ENCODE measurements at places on chromosomes 11 and 22.

- no peak for DNase-seq
Measured at GRCh38 chr11:10913075-10913474, 55.2 kb upstream of the ZBED5 start.

GRCh38 chr11:117970400-117971024, 15.7 kb upstream of the IL10RA start:
- no peak for DNase-seq

DNA sequence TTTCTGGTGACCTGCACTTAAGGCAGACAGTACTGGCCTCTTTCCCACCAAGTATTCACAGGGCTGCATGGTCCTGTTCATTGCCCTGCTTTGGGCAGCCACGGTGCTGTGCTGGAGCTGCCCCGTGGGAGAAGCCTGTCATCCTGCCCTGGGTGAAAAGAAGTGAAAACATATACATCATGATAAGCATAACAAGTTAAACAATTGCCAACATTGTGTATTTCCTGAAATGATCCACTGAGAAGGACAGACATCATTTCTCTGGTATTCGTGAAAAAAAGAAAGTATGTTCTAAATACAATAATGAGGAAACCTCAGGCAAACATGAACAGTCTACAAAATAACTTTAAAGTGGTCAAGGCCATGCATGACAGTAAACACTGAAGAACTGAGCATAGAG, 393.1 kb downstream of the TMEM135 start:
- DNase-seq = no peak

- no peak for DNase-seq
Measured at GRCh38 chr11:29005401-29005980, 897.3 kb downstream of the METTL15 start.

GRCh38 chr11:105829084-105829483, 193.0 kb downstream of the MSANTD4 start:
- DNase-seq = peak; percentile 3

GRCh38 chr11:43930868-43931716, 11.3 kb upstream of the C11orf96 start:
- DNase-seq = no peak

GRCh38 chr11:101498891-101499290, 84.9 kb downstream of the TRPC6 start:
- peak; percentile 50 for DNase-seq

GRCh38 chr11:86749376-86749775, 51.0 kb upstream of the PRSS23 start:
- DNase-seq = no peak

DNA sequence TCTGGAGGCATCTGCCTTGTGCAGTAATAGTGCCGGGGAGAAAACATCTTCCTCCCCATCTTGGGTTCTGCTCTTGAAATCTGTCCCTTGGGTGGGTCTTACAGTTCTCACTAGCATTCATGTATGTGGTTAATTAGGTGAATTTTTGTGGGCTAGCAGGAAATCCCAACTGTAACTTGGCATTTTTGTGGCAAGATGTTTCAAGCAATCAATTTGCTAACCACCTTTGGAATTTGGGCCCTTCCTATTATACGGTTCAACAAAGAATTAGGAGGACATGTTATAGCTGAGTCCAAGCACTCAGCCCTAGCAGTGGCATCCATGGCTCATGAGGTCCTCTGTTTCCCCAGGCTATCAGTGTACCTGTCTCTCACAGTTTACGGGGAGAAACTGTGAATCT, 89.1 kb upstream of the MTNR1B start:
- no peak for DNase-seq

- DNase-seq = no peak
Measured at GRCh38 chr11:74506823-74507222, 13.3 kb upstream of the LIPT2 start.

- DNase-seq = no peak
Measured at GRCh38 chr11:88104408-88104807, 70.8 kb downstream of the RAB38 start.

Measured in muscle of arm (tissue), 14 donors.